CD8-positive, alpha-beta memory T cell (primary cell): ENCODE measurements at places on chromosomes 3 and 15.

DNA sequence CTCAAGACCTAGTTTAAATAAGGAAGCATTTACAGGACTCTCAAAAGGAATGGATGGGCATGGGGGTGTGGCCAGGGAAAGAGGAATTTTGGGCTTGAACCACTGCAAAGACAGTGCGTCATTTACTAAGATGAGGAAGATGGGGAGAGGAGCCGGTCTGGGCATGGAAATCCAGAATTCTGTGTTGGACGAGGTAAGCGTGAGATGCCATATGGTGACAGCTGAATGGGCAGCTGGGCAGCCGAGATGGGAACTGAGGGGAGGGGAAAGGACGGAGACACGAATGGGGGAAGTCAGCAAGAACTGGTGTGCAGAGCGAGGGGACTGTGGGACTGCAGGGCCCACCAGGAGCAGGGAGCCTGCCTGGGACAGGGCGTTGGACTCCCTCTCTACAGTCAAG lies 24.2 kb downstream of the TMEM44 start:
- DNase-seq: no peak

- DNase-seq: peak; percentile 6
Measured at GRCh38 chr3:185152410-185153170, at the start of gene C3orf70. C3orf70 (minus strand) TSS chr3:185153060; CDS start chr3:185152823, 237 bp downstream.

DNA sequence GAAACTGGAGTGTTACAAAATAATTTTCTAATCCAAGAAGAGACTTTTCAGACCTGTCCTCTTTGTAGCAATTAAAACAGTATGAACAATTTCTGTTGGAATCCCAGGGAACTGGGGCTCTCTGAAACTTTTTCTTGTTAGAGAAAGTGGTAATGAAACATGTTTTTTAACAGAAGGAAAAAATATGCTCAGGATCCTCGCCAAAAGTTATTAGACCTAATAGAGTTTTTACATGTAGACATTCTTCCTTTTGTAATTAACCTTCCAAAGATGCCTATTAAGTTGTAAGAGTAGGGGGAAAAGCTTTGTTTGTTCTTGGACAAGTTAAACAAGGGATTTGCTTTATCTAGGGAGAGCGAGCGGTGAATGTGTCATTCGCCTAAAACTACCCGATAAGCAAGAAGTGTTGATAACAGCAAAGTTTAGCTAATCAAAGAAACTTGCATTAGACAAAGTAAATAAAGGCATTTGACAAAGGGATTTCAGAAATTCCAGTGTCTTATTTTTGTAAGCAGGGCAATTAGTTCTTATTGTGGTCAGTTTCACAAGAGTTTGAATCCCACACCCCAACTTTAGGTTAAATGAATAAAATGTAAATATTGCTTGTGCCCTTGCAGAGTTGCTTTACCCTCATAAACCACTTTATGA lies 2.3 kb downstream of the RARB start:
- no peak for DNase-seq

- DNase-seq: no peak
Measured at GRCh38 chr3:152328841-152329240, 60.1 kb downstream of the MBNL1 start.

DNA sequence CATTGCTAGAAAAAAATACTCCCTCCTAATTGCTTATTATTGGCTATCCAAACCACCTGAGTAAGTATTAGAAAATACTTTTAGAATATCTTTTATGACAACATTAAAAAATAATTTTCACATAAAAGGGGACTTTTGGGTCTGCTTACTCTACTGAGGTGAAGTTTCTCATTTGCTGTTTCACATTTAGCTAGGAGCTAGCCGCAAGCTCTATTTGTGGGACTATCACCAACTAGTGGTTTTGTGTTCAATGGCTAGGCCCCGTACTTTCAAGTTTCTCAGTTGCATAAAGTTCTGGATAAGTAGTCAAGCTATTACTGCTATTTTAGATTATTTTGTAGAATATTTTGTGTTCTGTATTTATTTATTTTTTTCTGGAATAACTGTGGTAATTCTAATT lies 244.2 kb upstream of the SLITRK3 start:
- no peak for DNase-seq

GRCh38 chr3:14847613-14848541 lies 29.1 kb downstream of the FGD5 start:
- no peak for DNase-seq

DNA sequence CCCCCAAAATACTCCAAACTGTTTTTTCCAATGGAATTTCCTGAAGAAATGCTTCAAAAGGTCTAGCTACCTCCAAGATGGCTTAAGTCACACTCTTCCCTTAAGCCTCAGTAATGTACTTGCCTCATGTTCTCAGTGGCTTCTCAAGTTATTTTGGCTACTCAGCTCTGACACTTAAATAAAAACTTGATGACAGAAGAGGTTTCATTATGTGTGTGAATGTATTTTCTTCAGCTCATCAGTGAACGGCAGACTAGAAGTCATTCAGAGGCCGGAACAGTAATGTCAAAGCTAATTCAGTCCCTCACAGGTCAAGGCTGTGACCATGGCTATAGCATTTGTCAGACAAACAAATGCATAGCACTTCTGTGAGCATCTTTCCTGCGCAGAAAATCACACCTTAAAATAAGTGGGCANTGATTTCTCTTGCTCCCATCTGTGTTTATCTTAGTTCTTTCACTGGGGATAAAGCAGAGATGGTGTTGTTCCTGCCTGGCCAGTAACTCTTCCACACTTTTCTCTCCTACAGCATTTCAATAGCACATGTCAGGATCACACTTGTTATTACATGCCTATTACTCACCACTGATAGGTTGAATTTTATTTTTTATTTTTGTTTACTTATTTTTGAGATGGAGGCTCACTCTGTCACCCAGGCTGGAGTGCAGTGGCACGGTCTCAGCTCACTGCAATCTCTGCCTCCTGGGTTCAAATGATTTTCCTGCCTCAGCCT lies 68.5 kb upstream of the PLCL2 start:
- no peak for DNase-seq

- DNase-seq: no peak
Measured at GRCh38 chr15:99212406-99212805, 37.0 kb downstream of the TTC23 start.

DNA sequence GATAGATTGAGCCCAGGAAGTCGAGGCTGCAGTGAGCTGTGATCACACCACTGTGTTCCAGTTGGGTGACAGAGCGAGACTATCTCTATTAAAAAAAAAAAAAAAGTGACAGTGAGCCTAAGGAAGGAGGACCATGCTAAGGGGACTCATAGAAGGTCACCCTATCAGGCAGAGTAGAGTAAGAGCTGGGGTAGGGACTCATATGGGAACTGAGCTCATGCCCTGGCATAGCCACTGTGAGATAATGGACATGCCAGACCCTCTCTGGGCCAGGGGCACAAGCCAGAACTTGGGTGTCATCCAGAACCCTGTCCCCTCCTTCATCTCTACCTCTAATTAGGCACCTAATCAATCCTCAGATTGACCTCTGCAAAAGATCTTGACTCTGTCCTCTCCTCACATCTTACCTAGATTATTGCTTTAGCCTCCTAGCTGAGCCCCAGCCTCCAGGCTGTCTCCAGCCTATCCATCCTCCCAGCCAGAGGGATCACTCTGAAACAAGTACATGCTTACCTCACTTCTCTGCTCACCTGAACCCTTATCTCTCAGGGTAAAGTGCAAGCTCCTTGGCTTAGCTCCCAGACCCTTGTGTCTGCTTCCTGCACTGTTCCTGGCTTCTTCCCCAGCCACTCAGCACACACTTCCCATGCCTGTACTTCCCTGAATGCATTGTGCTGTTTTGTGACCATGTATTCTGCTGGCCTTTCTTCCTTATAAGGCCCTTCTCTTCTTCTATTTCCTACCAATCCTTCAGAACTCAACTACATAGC lies 76.4 kb downstream of the DAPK2 start:
- DNase-seq: no peak

DNA sequence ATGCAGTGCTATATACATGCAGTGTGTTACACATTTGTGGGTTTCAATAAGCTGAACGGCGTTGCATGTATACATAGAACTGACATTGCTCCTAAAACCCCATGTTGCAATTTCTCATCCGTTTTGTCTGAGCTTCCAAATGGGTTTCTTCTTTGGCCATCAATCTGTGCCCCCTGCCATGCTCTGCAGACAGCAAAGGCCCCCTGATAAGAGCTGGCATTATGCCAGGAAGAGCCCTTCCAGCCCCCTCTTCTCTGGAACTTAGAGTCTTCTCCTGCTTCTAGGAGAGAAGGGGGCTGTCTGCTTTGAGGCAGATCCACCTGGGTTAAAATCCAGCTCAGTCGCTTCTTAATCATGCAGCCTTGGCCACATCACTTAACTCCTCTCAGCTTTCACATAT lies 254.0 kb downstream of the SLCO3A1 start:
- no peak for DNase-seq

DNA sequence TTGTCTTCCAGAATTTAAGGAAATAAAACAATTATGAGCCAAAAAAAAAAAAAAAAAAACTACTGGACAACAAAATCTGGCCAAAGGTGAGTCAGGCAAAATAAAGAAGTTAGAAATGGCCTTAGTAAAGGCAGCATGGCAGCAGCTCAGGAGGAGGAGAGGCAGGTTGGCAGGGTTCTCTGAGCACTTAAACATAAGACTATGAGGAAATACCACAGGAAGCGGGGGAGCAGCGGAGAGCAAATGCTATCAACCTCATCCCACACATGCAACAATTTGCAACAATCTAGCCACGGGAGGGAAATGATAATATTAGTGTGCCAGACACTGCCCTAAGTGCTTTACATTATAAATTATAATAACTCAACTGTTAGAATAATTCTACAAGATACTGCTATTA lies 247.3 kb upstream of the NSMCE3 start:
- no peak for DNase-seq

- no peak for DNase-seq
Measured at GRCh38 chr3:66609660-66610561, 109.1 kb upstream of the LRIG1 start.

DNA sequence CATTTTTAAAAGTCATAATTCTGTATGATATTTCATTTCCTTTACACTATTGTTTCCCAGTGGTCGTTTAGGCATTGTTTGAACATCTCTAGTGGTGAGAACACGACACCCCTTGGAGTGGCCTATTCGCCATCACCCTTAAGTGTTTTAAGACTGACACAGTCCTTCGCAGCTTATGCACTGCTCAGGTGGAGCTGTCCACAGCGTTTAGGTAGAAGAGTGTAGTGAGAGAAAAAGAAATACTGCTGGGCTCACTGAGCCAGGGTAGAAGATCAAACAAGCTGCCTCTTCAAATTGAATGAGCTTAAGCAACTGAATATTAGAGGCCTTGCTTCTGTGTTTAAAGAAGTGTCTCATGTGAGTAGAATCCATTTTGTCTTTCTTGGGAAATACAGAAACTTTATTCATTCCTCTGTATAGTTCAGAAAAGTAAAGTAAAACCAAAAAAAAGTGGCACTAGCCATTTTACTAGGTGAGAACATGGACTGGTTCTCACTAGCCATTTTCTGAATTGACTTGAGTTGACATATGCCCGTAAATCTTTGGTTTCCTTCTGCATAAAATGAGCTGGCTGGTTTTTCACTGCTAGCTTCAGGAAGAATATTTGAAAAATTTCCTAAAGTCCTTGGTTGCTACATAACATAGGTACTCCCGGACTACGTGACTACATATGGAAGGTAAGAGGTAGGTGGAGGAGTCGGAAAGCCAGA lies 155.9 kb downstream of the P3H2 start:
- DNase-seq: no peak

- no peak for DNase-seq
Measured at GRCh38 chr3:13214847-13215472, 141.7 kb upstream of the IQSEC1 start.

- no peak for DNase-seq
Measured at GRCh38 chr3:138366006-138366759, 17.8 kb downstream of the MRAS start.

DNA sequence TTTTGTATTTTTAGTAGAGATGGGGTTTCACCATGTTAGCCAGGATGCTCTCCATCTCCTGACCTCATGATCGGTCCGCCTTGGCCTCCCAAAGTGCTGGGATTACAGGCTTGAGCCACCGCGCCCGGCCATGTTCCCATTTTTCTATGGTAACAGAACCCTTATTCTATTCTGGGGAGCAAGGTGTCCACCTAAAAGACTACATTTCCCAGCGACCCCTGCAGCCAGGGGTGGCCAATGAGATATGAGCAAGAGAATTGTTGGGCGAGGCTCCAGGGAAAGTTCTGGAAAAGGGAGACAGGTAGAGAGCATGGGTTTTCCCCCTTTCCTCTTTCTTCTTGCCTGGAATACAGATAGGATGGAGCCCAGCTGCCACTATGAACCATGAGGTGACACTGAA lies 96.9 kb downstream of the LINGO1 start:
- DNase-seq: no peak

- no peak for DNase-seq
Measured at GRCh38 chr15:89123181-89123525, 34.9 kb downstream of the ABHD2 start.

GRCh38 chr15:75097939-75098338 lies 74.5 kb downstream of the PPCDC start:
- no peak for DNase-seq
